ENCODE measurements at places on chromosomes 16 and 17. TPM values are rescaled to one million over a fixed set of nuclear protein-coding genes. Genes with fewer than 3 reads are reported as not detected.
A peak's percentile ranks its signal among the peaks of the same experiment; 100 is the strongest.

DNA sequence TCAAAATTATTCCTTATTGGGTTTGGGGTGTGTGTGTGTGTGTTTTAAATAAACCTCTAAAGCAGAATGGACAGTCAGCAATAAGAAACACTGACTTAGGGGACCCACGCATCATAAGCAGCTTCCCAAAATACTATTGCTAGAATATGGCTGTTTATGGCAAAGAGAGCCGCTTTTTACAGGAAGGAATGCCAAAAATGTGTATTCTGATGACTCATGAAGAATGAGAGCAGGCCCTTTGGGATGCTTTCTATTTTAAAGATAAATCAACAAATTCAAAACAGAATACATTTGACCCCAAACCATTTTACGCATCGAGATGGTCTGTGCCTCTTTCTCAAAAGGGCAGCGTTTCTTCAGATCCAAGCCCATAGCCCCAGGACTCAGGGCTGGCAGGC, 37.5 kb downstream of the ARHGAP17 start:
- no peaks in the 10 kb centered on the region for H3K27me3 ChIP-seq
- H3K4me1 ChIP-seq, result peaks cover 31% of the 10 kb centered on the region
- no peak overlapping the region for H3K27ac ChIP-seq
- no peak overlapping the region for H3K4me3 ChIP-seq
- H3K36me3 ChIP-seq, result peaks cover 41% of the 10 kb centered on the region

DNA sequence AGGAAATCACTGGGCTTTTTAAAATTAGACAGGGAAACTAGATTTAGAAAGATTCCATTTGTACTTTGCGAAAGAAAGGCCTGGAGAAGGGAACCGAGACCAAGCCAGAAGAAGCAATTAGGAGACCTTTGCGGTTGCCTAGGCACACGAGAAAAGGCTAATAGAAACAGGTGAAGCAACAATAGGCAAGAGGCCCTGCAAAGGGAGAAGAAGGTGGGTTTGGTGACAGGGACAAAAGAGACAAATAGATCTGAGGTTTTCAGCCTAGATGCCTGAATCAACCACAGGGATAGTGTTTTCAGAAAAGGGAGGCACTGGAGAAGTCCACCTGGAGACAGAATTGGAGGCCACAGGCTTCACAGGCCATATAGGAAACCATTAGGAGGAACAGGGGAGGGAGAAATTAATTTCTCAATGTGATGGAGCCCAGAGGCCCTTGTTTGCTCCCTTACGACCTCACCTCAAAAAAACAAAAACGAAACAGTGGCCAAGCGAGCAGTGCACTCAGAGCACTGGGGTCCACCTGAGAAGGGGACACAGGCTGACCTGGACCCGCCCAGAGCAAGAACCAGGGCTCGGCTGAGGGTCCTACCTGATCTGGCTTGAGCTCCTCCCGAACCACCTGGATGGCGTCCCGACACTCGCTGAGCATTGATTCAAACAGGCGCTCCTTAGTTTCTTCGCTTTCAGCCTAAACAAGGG, 22.3 kb downstream of the SRP68 start:
- H3K4me1 ChIP-seq, result peaks cover 4% of the 10 kb centered on the region
- H3K27me3 ChIP-seq, result no peaks in the 10 kb centered on the region
- no peak for DNase-seq
- no peak overlapping the region for H3K4me3 ChIP-seq
- peaks cover 60% of the 10 kb centered on the region for H3K36me3 ChIP-seq

- H3K4me1 ChIP-seq, result peaks cover 64% of the 10 kb centered on the region
- H3K36me3 ChIP-seq, result peaks cover 67% of the 10 kb centered on the region
- H3K4me3 ChIP-seq, result peak overlapping the region; percentile 86
- H3K27me3 ChIP-seq, result no peaks in the 10 kb centered on the region
Observed at GRCh38 chr17:63700528-63701455, 867 bp upstream of the LIMD2 start.

DNA sequence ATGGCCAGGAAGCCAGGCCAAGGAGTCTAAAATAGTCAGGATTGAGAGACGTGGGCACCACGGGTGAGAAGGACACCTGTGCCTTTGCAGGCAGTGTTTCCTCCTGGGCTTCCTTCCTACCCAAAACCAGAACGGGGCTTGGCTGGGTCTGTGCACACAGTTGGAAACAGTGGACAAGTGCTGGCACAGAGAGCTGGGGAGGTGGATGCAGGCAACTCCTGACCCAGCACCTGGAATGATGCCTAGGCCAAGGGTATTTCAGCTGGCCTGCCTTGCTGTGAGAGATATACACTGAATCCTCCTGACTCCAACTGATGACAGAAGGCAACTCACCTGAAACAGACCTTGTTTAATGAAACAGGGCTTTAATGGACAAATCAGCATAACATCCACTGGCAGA, 186.2 kb downstream of the SLC39A11 start:
- H3K4me3 ChIP-seq, result no peak overlapping the region
- H3K4me1 ChIP-seq, result no peaks in the 10 kb centered on the region
- DNase-seq, result no peak
- no peaks in the 10 kb centered on the region for H3K36me3 ChIP-seq
- H3K27ac ChIP-seq, result no peak overlapping the region

DNA sequence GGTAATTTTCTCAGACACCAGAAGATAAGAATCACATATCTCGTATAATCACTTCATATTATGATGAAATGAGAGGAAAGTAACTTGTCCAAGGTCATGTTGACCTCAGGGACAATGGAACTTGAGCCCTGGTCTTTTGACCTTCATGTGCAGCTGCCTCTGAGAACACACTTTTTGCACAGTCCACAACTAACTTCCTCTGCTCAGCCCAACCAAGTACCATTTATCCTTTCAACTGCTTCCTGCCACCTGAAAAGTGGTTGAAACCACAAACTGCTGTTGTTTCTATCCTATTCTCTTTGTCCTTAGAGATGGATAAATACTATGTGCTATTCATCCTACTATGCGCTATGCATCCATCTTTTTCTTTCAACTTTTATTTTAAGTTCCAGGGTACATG, 2.3 kb upstream of the CCL1 start:
- peak; percentile 42 for DNase-seq
- no peak overlapping the region for H3K4me3 ChIP-seq
- H3K27me3 ChIP-seq, result peaks cover 25% of the 10 kb centered on the region
- peaks cover 65% of the 10 kb centered on the region for H3K4me1 ChIP-seq

DNA sequence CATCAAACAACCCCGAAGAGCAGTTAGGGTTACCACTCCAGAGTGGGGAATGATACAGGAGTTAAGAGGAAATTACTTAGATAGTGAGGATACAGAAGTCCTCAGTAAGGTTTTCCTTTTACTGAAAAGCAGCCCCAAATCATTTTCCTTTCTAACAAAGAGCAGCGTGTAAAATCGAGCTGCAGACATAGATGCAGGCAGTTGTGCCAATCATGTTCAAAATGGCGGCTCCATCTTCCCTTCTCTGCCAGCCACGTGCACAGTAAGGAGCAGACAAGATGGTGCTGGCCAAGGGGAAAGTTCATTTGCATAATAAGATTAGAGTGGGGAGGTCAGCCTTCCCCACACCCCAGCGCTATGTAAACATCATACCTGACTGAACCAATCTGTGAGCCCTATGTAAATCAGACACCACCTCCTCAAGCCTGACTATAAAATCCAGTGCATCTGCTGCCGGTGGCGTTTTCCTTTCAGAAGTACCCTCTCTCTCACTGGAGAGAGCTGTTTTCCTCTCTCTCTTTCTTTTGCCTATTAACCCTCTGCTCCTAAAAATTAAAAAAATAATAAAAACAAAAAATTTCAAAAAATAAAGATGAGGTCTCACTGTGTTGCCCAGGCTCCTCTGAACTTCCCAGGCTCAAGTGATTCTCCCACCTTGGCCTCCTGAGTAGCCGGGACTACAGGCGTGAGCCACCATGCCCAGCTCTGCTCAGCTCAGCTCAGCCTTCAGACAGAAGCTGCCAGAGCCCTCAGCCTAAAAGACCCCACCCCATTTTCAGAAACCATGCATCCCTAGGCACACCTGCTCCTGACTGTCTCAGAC, 2.6 kb upstream of the SRL start:
- H3K27me3 ChIP-seq, result no peaks in the 10 kb centered on the region
- H3K27ac ChIP-seq, result no peak overlapping the region
- no peak for DNase-seq
- H3K4me3 ChIP-seq, result no peak overlapping the region
- peaks cover 24% of the 10 kb centered on the region for H3K4me1 ChIP-seq
- no peaks in the 10 kb centered on the region for H3K36me3 ChIP-seq

DNA sequence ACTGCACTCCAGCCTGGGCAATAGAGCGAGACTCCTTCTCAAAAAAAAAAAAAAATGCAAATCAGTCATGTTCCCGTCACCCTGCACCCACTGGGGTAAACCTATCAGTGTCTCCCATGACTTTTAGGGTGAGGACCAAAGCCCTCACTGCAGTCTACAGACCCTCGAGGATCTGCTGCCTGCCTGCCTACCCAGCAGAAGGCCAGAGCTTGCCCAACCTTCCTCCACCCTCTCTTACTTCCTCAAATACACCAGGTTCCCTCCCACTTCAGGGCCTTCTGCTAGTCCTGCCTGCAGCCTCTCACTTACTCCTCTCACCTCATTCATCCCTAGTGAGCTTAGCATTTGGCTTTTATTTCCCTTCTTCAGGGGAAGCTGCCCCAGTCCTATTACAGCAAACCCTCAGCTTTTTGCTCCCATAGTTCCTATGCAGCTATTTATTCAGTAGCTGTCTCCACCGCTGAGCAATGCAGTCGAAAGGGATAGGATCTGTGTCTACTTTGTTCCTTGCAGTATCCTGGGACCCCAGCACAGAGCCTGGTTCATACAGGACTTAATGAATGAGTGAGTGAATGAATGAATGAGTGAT, 17.8 kb upstream of the TOB1 start:
- no peak overlapping the region for H3K27ac ChIP-seq
- DNase-seq, result no peak
- H3K4me3 ChIP-seq, result no peak overlapping the region
- peaks cover under 1% of the 10 kb centered on the region for H3K36me3 ChIP-seq
- H3K4me1 ChIP-seq, result peaks cover 22% of the 10 kb centered on the region
- H3K27me3 ChIP-seq, result peaks cover 12% of the 10 kb centered on the region

DNA sequence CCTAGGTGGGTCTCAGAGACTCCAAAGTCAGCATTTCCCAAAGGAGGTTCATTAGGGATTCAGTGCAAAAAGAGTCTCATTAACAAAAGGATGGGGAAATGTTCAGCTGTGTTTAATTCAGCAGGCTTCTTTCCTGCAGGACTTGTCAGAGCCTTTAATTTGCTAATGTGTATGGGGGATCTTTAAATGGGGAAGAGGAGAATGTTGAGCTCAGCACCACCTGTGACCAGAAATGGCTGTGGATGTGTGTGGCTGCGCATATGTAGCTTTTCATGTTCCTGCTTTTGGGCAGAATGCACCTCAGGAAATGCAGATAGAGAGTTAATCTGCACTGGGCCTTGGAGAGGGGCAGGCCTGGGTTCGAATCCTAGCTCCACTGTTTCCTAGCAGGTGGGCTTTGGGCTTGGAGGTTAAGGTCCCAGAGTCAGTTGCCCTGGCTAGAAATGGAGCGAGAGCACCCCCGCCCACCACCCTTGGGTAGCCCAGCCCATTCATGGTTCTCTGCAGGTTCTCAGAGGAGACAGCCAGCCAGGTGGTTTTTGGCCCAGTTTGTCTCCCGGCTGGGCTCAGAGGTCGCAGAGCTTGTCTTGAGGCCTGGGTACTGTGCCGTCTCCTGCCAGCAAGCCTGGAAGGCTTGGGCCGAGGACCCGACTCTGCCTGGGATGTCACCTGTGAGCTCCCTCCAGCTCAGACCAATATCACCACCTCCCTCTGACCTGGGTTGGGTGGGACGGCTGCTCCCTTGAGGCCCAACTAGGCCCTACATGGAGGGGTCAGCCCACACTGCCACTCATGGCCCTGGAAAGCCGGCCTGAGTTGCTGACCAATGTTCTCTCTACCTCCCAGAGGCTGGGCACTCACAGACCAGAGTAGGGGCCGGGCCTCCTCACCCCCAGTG, 9.3 kb downstream of the ADCY7 start:
- no peak for DNase-seq
- peaks cover 79% of the 10 kb centered on the region for H3K36me3 ChIP-seq
- peak overlapping the region; percentile 98 for H3K27ac ChIP-seq
- no peaks in the 10 kb centered on the region for H3K27me3 ChIP-seq

GRCh38 chr16:84391151-84392030, 23.1 kb downstream of the ATP2C2 start:
- H3K4me3 ChIP-seq, result no peak overlapping the region
- no peaks in the 10 kb centered on the region for H3K4me1 ChIP-seq
- no peak for DNase-seq
- no peaks in the 10 kb centered on the region for H3K36me3 ChIP-seq
- no peak overlapping the region for H3K27ac ChIP-seq

- no peaks in the 10 kb centered on the region for H3K36me3 ChIP-seq
- no peak overlapping the region for H3K4me3 ChIP-seq
Observed at GRCh38 chr16:71585318-71585703, 8.4 kb upstream of the TAT start.

DNA sequence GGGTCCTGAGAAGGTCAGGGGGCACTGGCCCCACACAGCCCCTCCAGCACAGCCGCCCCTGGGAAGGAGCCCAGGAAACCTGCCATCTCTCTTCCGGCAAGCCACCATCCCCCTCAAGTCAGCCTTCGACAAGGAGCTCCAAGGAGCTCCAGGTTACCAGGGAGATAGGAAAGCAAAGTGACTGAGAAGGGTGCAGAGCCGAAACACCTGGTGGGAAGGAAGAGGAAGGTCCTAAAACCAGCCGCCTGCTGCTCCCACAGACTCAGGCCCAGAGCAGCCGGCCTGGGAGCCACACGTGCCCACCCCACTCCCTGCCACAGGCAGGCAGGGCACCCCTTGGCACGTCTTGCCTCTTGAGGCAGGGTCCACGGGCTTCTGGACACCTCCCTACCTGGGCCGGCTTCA, 80.7 kb downstream of the TIMM22 start:
- no peak overlapping the region for H3K27ac ChIP-seq
- H3K36me3 ChIP-seq, result peaks cover 8% of the 10 kb centered on the region
- no peak for DNase-seq
- no peaks in the 10 kb centered on the region for H3K27me3 ChIP-seq

GRCh38 chr17:50911890-50912289, 45.7 kb upstream of the TOB1 start:
- H3K4me3 ChIP-seq, result no peak overlapping the region
- DNase-seq, result no peak
- H3K27ac ChIP-seq, result no peak overlapping the region
- H3K4me1 ChIP-seq, result peaks cover 82% of the 10 kb centered on the region
- H3K27me3 ChIP-seq, result peaks cover 3% of the 10 kb centered on the region
- peaks cover 1% of the 10 kb centered on the region for H3K36me3 ChIP-seq

- H3K36me3 ChIP-seq, result peaks cover 25% of the 10 kb centered on the region
- H3K4me3 ChIP-seq, result peak overlapping the region; percentile 90
- no peak for DNase-seq
Observed at GRCh38 chr17:28745786-28746411, 2.1 kb downstream of the TRAF4 start.

- peaks cover 12% of the 10 kb centered on the region for H3K4me1 ChIP-seq
- no peaks in the 10 kb centered on the region for H3K36me3 ChIP-seq
- H3K27me3 ChIP-seq, result no peaks in the 10 kb centered on the region
Observed at GRCh38 chr17:80105762-80106161, 4.4 kb downstream of the GAA start.

- no peak overlapping the region for H3K27ac ChIP-seq
- no peak for DNase-seq
- H3K27me3 ChIP-seq, result no peaks in the 10 kb centered on the region
- H3K36me3 ChIP-seq, result peaks cover 30% of the 10 kb centered on the region
Observed at GRCh38 chr17:42372142-42372541, 16.1 kb downstream of the STAT3 start.

- no peak overlapping the region for H3K27ac ChIP-seq
- H3K36me3 ChIP-seq, result peaks cover 19% of the 10 kb centered on the region
- peaks cover 52% of the 10 kb centered on the region for H3K4me1 ChIP-seq
- H3K27me3 ChIP-seq, result no peaks in the 10 kb centered on the region
- no peak overlapping the region for H3K4me3 ChIP-seq
- DNase-seq, result no peak
Observed at GRCh38 chr17:57528058-57528451, 217.0 kb downstream of the CCDC182 start.

Gene MXRA7
- 13.3 TPM for total RNA-seq

Gene SLC12A3
- total RNA-seq, result not detected

Gene KRTAP2-2
- total RNA-seq, result not detected

Gene EFNB3
- total RNA-seq, result not detected

Gene FBXO47
- total RNA-seq, result not detected

Gene ITGAL
- total RNA-seq, result 471 TPM

Gene PMFBP1
- 5.2 TPM for total RNA-seq

Gene KRT39
- not detected for total RNA-seq

Data from activated CD8-positive, alpha-beta T cell treated with anti-CD3 and anti-CD28 coated beads, Interleukin-2, amount 10 ng/mL, durations not matched to agents 7 days and 5 days (primary cell).